ENCODE measurements at places on chromosomes 7 and 10.

DNA sequence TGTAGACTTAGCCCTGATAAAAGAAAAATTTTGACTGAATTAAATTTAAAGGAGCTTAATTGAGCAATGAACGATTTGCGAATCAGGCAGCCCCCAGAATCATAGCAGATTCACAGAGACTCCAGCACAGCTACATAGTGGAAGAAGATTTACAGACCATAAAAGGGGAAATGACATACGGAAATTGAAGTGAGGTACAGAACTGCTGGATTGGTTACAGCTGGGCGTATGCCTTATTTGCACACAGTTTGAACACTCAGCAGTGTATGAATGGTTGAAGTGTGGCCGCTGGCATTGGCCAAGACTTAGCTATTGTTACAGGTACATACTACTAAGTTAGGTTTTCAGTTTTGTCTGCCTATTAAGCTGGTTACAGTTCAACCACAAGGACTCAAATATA lies 433.5 kb upstream of the CELF2 start:
- no peak for DNase-seq

DNA sequence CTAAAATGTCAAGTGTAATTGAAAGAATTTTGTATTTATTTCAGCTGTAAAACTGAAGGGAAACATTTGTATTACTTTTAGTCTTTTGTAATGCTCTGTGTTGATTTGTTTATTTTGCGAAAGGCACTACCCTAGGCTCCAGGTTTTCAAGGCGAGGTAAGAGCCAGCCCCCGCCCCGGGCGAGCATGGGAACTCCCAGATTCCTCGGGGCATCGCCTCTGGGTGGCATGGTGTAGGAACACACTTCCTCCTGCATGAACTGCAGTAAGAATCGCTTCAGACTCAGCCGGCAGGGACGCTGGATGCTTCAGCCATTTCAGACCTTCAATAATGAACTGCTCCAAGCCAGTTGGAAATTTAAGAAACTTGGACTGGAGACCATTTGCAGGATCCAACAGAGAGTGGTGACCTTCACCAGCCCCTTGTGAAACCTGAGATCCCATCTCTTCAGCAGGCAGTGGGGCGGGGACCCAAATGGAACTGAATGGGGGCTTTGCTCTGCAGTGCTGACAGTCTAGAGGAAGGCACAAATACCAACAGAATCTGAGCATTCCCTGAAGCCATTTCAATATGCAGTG lies 544.3 kb upstream of the MGMT start:
- DNase-seq, result no peak

- DNase-seq, result no peak
Measured at GRCh38 chr7:20326342-20326741, 4.4 kb upstream of the ITGB8 start.

DNA sequence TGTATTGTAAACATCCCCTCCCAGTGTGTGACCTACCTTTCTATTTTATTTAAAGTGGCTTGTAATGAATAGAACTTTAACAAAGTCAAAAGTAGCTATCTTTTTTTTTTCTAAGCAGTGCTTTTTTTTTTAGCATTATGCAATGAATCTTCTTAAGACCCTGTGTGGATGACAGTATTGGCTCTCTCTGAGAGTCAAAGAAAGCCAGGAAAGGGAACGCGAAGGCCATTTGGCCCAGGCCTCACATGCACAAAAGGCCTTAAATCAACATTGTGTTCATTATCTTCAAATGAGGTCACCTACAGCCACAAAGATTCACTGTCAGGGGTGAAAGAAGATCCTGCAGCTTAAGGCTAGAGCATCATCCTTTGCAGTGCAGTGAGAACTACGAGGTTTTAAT lies 721.5 kb downstream of the GRID1 start:
- DNase-seq, result no peak

GRCh38 chr10:19993714-19994315 lies 177.6 kb downstream of the PLXDC2 start:
- no peak for DNase-seq

- no peak for DNase-seq
Measured at GRCh38 chr10:44929356-44930255, 18.5 kb downstream of the TMEM72 start.

DNA sequence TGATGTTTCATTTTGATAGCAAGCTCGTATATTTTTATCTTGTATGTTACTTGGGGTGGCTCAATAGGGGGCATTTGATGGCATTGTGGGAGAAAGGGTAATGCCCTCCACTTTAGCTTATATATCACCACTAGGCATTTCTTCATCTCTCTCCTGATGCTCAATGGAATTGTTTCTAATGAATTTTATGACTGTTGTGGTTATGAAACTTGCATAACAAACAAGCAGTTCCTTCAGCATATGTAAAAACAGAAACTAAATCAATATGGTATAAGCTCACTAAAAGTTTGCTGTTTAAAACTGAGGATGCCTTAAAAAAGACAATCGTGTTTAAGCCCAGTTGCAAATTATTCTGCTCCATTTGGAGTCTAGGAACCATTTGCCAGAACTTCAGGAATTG lies 75.5 kb downstream of the CDK14 start:
- no peak for DNase-seq

GRCh38 chr7:72538856-72539255 lies 126.7 kb upstream of the CALN1 start:
- no peak for DNase-seq

GRCh38 chr7:151871904-151872303 lies 5.0 kb downstream of the PRKAG2 start:
- DNase-seq, result no peak

- no peak for DNase-seq
Measured at GRCh38 chr10:387909-388660, 252.8 kb downstream of the ZMYND11 start.

- no peak for DNase-seq
Measured at GRCh38 chr10:56623064-56623463, 262.0 kb upstream of the ZWINT start.

DNA sequence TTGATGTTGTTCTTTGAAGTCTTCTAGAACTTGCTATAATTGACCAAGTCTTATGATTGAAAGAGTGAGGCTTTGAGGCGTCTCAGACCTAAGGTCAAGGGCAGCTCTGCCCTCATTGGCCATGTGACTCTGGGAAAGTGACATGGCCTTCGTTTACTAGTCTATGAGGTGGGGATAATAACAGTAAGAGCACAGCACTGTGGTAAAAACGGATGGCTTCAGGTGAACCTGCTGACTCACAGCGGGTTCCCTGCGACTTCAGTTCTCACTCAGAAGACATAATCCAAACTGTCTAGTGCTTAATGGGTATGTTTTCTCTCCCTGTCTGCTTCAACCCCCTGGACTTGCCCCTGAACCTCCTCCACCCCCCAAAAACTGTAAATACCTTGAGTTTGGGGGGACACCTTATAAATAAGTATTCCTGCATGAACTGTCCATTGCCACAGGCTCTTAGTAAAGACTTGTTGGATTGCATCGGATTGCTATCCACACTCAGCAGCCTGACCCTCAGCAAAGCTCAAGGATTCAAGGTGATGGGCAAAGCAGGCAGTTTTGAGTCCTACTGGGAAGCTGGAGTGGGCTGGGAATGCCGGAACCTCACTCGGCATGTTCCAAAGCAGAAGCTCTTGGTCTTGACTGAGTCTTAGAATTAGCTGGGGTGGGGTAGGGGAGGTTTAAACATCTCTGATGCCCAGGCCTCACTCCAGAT lies 304.6 kb downstream of the KLF6 start:
- no peak for DNase-seq

GRCh38 chr10:75228834-75229233 lies 6.9 kb downstream of the COMTD1 start:
- DNase-seq, result no peak

DNA sequence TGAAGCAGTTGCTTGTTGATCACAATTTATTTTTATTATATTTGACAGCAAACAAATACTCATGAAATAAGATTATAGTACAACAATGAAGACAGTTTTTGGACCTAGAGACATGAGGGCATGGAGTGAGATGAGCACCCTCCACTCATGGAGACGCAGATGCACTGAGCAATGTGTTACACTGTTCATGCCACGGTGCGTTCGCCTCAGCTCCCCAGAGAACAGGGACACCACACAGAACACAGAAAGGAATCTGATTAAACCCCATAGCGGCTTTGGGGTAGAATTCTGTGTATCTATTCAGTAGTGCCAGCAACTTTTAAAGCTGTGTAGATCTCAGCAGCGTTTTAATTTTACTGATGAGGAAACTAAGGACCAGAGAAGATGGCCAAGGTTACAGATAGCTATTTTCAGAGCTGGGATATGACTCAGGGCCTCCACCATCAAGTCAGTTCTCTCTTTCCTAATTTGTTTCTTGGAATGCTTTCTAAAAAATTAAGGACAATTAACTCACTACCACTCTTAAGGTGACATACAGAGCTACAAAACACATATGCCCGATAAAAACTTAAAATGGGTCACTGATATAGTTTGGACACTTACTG lies 33.6 kb downstream of the FAM25A start:
- no peak for DNase-seq

- DNase-seq, result no peak
Measured at GRCh38 chr10:98258683-98259454, 9.1 kb downstream of the LOXL4 start.

- DNase-seq, result peak; percentile 39
Measured at GRCh38 chr10:69089638-69090599, 2.0 kb downstream of the SRGN start.
